ENCODE measurements at places on chromosomes 12 and 14. TPM values are rescaled to one million over a fixed set of nuclear protein-coding genes. Genes with fewer than 3 reads are reported as not detected.

GRCh38 chr12:128810182-128811127 lies 13.3 kb downstream of the SLC15A4 start:
- DNase-seq = no peak

DNA sequence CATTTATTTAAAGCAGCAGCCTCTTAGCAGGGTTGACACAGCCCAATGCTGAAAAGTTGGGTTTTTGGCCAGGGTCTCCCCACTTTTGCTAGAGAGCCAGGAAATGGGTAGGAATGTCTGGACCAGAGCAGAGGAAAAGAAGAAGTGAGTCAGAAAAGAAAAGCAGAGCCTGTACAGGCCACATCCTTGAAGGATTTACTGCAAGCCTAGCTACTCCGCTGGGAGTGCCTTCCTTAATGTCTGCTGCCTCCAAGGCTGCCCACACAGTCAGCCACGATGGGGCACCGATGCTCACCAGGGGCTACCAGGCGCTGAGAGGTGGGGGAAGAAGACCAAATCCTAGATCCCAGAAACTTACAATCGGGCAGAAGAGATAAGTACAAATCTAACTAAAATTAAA lies 139.2 kb downstream of the C12orf75 start:
- no peak for DNase-seq

GRCh38 chr12:19834592-19834991 lies 395.3 kb downstream of the AEBP2 start:
- DNase-seq = no peak

DNA sequence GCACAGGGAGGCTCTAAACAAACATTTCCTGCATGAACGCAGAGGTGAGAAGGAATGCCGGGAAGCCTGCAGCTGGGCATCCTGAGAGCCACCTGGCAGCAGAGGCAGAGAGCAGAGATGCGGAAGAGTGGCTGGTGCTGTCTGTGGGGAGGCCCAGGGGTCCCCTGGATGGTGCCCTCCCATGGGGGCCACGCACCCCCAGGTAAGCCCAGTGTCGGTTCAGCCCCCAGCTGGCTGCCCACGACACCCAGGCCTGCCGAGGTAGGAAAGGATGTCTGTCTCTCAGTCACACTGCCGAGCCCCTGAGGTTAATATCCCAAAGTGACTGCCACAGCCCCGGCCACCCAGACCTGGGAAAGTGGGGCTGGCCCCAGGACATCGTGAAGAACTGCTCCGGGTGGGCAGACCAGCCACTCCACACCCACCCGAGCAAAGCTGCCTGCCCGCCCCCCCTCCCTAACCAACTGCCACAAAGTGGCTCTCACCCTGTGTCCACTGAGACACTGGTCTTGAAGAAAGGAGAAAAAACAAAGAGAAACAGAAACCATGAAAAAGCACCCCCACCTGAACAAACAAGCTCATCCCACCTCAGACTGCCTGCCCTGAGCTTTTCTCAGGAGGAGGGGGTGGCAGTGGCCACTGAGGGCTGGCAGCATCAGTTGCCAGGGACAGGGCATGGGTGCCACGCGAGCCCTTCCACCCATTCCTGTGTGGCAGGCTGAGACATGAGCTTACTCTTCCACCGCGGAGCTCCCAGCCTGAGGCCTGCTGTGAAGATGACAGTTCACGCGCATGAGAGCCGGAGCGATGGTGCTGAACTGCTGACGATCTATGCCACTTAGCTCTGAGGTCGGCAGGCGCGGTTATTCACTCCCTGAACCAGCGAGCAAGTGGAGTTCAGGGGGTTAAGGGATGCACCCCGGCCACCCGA lies 40.8 kb downstream of the CCDC88C start:
- DNase-seq = no peak

GRCh38 chr12:130958557-130959140 lies 4.9 kb downstream of the ADGRD1 start:
- no peak for DNase-seq

DNA sequence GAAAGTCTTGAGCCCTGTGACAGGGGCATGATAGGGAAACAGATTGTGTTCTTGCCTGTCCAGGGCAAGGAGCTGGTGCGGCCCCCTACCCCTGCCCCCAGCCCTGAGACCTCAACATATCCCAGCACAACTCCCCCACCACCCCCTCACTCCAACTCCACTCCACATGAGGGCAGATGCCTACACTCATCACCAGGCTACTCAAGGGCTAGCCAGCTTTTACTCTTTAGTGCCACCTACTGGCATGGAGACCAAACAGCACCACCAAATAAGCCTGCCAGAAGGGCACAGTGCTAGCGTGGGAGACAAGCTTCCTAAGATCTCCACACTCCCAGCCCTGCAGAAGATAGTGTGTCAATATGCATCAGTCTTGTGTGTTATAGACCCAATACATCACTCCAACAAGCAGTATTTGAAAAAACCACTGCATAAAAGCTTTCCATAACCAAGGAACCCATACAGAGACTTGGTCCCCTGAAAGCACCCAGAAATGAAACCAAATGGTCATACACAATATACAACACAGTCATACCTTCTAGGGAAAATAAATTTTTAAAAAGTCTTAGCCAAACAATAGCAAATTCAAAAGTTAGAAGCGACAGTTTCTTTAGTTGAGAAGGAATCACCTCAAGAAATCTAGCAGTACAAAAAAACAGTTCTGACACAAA lies 154.4 kb downstream of the KCNK10 start:
- DNase-seq = no peak

GRCh38 chr14:104937694-104938365 lies 13.2 kb downstream of the PLD4 start:
- no peak for DNase-seq

DNA sequence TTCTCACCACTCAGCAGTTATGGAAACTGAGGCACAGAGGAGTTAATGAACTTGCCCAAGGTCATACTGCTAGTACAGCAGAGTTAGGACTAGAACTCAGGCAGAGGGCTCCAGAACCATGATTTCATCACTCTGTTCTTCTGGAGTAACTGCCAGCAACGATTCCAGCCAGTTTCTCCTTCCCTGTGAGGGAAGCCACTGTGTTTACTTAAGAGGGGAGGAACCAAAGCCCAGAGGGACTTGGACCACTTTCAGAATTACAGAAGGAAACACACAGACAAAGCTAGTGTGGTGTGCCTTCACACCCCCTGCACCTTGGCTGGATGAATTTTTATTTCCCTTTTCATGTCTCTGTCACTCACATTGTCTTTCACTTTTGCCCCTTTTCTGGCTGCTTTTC lies 398.2 kb downstream of the DPF3 start:
- peak; percentile 28 for DNase-seq

GRCh38 chr14:95440496-95440895 lies 76.0 kb downstream of the SYNE3 start:
- no peak for DNase-seq

GRCh38 chr12:130967636-130968035 lies 13.9 kb downstream of the ADGRD1 start:
- peak; percentile 65 for DNase-seq

GRCh38 chr12:45994736-45995135 lies 4.4 kb upstream of the SCAF11 start:
- no peak for DNase-seq

GRCh38 chr12:69676257-69677012 lies 22.7 kb downstream of the BEST3 start:
- no peak for DNase-seq

DNA sequence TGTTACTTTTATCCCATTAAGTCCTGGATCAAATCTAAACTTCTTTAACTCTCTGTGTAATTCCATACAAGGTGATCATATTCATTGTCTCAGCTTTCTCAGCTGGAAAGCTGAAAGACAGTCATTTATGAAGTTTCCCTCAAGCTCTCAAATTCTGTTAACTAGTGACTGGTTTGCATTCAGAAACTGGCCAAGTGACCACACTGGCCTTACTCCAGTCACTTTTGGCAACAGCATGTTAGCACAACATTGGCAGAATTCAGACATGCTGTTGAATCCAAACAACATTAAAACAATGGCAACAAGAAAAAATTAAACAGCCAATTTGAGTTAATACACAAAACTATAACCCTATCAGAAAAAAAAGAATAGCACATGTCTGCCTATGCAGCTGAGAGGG lies 343.3 kb downstream of the MDGA2 start:
- DNase-seq = no peak

- DNase-seq = no peak
These were observed 668 bp downstream of the MRPS35 start for GRCh38 chr12:27711317-27711682.

- DNase-seq = no peak
These were observed 23.3 kb downstream of the PAX9 start for GRCh38 chr14:36684946-36685345.

DNA sequence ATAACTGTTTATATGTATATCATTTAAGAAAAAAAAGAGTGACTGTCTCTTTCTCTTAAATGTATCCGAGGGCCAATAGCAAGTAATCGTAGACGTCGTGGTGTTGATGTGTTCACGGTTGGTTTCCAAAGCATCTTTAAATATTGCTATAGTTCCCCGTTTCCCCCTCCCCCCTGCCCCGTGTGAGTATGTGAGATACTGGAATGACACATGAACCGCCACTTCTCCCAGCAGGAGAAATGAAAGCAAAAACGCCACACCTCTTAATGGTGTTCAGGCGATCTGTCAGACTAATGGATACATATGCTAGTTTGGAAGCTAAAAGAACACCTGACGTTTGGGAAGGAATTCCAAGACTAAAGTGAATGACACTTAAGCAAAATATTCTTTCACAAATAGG lies 258.3 kb downstream of the FOXN3 start:
- no peak for DNase-seq

GRCh38 chr12:2641207-2641606 lies 153.6 kb upstream of the FKBP4 start:
- DNase-seq = no peak

DNA sequence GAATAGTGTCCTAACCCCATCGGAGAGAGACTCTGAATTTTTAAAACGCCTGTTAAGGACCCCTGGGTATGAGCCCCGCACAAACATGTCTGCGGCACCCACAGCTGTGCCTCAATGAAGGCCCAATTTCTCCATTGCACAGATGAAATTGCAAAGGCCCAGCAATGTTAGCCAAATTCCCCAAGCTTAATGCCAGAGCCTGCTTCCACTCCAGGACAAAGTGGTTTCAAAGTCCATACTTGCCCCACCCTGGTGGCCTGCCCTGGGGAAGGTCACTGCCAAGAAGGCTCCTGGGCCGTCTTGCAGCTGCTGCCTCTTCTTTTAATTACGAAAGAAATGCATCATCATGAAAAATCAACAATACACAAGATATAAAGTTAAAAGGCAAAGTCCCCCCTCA lies 1179.7 kb downstream of the VRK1 start:
- DNase-seq = peak; percentile 81

GRCh38 chr14:104195878-104196277 lies 57.5 kb downstream of the KIF26A start:
- no peak for DNase-seq

- no peak for DNase-seq
These were observed 398.6 kb downstream of the ZFP36L1 start for GRCh38 chr14:68394118-68394763.

DNA sequence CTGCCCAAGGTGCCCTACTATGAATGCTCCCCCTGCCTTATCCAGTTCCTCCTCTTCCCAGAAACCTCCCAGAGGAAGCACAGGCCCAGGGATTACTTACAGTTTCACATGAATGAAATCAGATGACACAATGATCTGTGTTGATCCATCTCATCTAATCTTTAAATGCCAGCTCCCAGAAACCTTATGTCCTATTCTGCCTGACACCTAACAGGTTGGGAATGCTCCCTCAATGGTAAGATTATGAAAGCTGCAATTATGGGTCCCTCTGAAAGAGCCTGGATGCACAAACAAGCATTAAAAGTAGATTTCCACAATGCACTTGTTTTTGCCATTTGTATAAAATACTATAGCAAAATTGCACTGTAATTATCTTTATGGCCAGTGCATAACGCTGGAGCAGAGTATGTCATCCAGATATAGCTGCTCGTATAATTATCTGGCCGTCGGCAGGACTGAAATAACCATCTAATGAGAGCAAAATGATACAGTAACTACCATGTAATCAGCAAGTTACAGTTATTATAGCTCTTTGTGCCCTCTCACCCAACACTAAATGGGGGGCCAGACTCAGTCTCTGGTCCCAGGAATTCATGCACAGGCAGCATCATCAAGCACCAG lies 4.4 kb upstream of the ZBTB39 start:
- DNase-seq = no peak

GRCh38 chr12:77437206-77437605 lies 371.8 kb upstream of the E2F7 start:
- no peak for DNase-seq

DNA sequence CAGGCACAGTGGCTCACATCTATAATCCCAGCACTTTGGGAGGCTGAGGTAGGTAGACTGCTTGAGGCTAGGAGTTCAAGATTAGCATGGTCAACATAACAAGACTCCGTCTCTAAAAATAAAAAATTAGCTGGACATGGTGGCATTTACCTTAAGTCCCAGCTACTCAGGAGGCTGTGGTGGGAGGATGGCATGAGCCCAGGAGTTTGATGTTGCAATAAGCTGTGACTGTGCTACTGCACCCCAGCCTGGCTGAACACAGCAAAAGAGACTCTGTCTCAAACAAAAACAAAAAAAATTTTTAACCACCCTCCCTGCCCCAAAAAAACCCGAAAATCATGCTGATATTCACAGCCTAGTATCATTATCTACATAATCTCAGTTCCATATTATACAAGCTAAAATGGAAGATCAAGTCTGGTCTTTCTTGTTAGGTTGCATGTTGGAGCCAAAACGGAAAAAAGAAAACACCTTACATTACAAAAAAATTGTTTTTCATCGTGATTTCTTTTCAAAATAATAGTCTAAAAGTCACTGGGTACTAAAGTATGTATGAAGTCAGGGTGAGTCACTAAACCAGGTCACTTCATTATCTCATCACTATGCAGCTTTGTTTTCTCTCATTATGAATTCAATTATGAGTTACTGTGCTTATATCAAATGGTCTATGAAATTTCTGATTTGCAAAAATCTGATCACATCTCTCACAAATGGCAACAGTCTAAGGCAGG lies 13.8 kb downstream of the GXYLT1 start:
- no peak for DNase-seq

DNA sequence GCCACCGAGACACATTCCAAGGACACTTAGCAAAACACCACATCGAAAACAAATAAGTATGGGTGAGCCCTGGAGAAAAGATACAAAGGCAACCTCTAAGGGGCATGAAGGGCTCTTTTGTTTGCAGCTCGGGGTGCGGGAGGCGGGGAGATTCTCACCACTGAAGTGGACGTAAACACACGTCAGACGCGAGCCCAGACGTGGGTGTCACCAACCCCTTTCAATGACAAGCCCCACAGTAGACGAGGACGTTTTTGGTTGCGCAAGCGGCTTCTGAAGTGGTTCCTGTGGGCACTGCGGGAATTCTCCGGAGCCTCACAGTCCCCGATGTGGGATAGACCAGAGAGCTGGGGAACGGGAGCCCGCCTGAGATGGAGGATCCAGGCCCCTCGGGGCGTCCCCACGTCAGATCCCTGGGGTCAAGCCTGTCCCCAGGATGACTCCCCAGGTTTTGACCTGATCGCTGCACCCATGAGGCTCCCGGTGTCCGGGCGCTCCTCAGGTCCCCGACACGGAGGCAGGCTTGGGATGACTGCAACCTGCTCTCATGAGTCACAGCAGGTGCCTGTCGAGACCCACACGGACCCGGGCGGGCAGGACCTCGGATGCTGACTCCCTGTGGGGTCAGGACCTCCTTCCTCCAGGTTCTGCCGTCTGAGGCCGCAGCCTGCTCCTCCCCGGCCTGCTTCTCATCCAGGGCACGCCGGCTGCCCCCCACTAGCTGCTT lies 20.3 kb upstream of the ADGRD1 start:
- DNase-seq = no peak

Gene FZD10
- 18.0 TPM for total RNA-seq

Gene DACT1
- total RNA-seq = 2.2 TPM

Gene SYNDIG1L
- total RNA-seq = 0.21 TPM

Gene FITM1
- not detected for total RNA-seq

Gene IL22
- total RNA-seq = not detected

Gene KRT83
- not detected for total RNA-seq

Gene AEBP2
- 52.8 TPM for total RNA-seq

Gene KRT80
- total RNA-seq = 293 TPM
